ENCODE measurements at places on chromosomes 12 and 14.

- DNase-seq = no peak
Observed at GRCh38 chr12:30975581-30975980, 49.0 kb downstream of the TSPAN11 start.

DNA sequence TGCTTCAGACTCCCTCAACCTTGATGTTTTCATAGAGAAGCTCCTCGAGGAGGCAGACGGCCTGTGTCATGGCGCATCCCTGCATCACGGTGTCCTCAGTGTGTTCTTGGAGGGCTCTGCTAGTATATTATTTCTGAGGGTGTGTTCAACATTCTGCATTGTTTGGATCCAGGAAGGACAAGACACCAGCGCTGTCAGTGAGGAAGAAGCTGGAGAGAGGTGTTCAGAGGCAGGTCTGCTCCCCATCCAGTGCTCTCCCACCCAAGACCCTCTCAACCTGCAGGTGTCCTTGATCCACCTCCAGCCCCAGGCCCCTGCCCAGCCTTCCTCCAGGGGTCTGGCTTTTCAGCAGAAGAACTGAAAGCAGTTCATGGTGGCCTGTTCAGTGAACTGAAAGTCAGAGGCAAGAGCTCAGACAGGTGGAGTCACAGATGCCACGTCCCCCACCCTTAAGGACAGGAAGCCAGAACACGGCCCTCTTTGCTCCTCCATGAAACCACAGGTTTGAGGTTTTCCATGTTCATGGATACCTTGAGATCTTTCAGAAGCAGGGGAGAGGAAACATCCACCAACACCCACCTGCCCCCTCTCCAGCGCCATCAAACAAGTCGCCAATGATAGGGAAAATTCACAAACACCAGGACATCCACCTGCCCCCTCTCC is 37.4 kb downstream of the DIO3 start:
- DNase-seq = no peak

- DNase-seq = no peak
Observed at GRCh38 chr14:61168141-61168540, 113.0 kb downstream of the TMEM30B start.

DNA sequence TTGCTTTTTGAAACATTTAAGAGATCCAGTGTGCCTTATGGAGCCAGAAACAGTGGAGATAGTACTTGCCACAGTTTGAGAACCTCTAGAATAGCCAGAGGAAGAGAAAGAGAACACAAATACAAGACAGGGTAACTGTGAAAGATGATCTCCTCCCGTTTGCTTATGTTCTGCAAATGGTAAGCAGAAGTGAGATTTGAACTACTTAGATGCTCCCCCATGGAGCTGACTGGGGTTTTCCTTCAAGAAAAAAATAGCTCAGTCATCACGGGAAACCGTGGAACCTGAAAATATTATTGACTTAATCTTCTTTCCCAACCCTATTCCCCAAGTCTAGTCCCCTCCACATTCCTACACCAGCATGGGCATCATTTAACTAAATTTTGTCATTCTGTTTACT is 87.1 kb downstream of the KIF21A start:
- no peak for DNase-seq

DNA sequence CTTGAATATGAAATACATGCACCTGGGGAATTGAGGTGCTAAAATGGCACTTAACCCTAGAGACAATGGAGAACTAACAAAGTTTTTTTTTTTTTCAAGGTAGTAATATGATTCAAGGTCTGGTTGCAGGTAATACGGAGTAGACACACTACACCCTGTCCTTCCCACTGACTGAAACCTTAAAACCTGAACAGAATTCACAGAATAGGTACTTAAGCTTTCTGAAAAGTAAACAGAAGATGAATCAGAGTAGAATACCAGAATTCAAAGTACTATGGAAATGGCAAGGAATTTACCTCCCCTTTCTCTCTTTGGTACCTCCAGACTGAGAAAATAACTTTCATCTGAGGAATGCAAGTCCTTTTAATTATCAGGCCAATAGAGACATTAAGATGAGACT is 87.2 kb downstream of the PAPLN start:
- DNase-seq = no peak

- no peak for DNase-seq
Observed at GRCh38 chr12:65443038-65443437, 164.6 kb downstream of the MSRB3 start.

- no peak for DNase-seq
Observed at GRCh38 chr12:76704693-76705092, 59.2 kb upstream of the ZDHHC17 start.

- DNase-seq = no peak
Observed at GRCh38 chr14:34649344-34649743, 19.4 kb upstream of the SNX6 start.

- DNase-seq = peak; percentile 5
Observed at GRCh38 chr12:3491938-3492792, 1.2 kb downstream of the PRMT8 start.

DNA sequence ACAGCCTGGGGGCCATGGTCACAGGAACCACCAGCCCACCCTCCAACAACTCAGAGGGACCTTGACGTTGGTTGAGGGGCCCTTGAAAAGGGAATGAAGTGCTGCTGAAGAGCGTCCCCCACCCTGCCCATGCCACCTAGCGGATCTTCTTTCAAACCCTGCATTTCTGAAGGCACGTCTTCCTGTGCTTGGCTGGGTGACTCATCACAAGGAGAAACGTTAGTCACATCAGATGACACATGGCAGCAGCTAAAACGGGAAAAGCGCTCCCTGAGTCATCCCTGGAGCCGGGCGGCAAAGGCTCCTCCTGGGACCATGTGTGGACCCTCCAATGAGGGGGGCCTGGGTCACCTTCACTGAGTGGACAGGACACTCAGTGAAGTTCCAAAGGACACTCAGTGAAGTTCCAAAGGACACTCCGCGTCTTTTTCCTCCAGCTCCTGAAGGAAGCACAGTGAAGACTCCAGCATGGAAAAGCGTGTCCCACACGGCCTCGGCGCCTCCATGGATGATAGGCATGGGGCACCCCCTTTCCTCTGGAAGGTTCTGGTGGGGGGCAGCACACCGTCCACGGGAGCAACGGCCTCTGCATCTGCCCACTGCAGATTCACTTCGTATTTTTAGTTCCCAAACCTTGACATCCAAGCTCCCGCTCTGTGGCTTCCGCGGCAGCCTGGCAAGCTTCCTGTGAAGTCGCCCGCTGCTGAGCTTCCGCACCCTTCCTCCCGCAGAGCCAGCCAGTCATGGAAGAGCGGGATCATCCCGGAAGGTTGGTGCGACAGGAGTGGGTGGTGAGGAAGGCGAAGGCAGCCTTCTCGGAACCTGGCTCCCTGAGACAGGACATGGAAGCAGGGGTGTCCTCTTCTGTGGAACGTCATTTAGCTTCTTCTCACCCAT is 383.4 kb downstream of the VRK1 start:
- no peak for DNase-seq

DNA sequence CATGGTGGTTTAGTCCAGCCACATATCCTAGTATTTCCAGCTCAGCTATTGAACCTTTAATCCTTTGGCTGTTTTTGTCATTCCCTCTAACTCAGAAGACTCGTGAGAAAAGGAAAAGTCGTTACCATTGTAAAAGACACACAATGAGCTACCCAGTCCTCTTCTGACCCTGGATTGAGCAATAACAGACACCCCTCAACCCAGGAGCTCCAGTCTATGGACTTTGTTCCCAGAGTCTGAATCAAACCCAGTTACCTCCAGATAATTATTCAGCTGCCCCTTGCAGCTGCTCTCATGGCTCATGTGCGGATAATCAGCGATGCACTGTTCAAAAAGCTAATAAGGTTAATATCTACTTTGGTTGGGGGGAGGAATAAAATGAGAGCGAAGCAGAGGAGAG is 402.4 kb downstream of the BTG1 start:
- no peak for DNase-seq

DNA sequence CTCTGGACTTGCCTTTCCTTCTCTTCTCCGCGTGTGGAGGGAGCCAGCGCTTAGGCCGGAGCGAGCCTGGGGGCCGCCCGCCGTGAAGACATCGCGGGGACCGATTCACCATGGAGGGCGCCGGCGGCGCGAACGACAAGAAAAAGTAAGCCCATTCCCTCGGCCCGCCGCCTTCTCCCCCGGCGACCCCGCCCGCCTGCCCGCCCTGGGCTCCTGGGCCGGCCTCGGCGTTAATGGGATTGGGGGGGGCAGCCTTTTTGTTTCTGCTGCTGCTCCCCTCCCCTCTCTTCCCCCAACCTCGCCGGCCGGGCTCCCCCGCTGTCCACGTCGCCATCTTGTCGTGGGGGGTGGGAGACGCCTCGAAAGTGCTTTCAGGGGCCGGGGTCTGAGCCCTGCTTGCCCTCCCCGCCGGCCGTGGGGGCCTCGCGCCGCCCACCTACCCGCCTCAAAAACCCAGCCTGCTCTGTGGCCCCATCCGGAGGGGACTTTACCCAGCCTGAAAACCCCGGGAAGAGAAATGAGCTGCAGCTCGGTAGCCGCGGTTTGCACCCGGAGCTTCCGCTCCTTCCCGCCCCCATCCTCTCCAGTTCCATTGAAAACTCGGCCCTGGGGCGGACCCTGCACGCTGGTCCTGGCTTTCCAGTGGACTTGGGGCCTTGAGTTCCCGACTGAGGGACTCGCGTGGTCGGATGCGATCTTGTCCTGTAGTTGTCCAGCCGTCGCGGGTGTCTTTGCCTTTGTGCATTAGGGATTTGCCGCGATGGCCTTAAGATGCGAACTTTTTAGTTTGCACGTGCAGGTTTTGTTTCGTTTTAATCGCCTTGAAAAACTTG is 598 bp downstream of the HIF1A start:
- peak; percentile 15 for DNase-seq
